Regular cardiac myocyte (primary cell): ENCODE measurements at places on chromosomes 12 and 14. TPM values are rescaled to one million over a fixed set of nuclear protein-coding genes. Genes with fewer than 3 reads are reported as not detected.

The IL22 gene
- total RNA-seq: not detected in 2 replicates

The ANO4 gene
- total RNA-seq: 0.38 and 2.3 TPM in 2 replicates

The ZNF891 gene
- total RNA-seq: 0.58 and 1.1 TPM in 2 replicates

The ASIC1 gene
- 0.58 and 0.85 TPM in 2 replicates for total RNA-seq

The EPYC gene
- total RNA-seq: not detected in 2 replicates

The ENDOU gene
- total RNA-seq: under 0.01 TPM in 1 of 2 replicates, not detected in the other

The LMNTD1 gene
- 0.38 TPM in 1 of 2 replicates, not detected in the other for total RNA-seq

The APOF gene
- total RNA-seq: not detected in 2 replicates

The TMTC3 gene
- 61.7 and 71.6 TPM in 2 replicates for total RNA-seq

The ASCL1 gene
- total RNA-seq: not detected in 2 replicates

The WASHC3 gene
- total RNA-seq: 84.5 and 101 TPM in 2 replicates

The CEBPE gene
- not detected in 2 replicates for total RNA-seq

The ACOT4 gene
- total RNA-seq: 0.77 and 1.4 TPM in 2 replicates

The OTOGL gene
- 0.19 and 0.28 TPM in 2 replicates for total RNA-seq

The TESPA1 gene
- total RNA-seq: not detected in 2 replicates

The ZBTB42 gene
- total RNA-seq: 1.4 and 1.7 TPM in 2 replicates

The C12orf54 gene
- total RNA-seq: under 0.01 TPM in 1 of 2 replicates, not detected in the other

The KCNH5 gene
- total RNA-seq: under 0.01 and 0.19 TPM in 2 replicates

The TSPAN8 gene
- 10.2 and 15.2 TPM in 2 replicates for total RNA-seq

The ALDH1L2 gene
- 40.6 and 74.4 TPM in 2 replicates for total RNA-seq

The GYS2 gene
- not detected in 2 replicates for total RNA-seq

The KRT78 gene
- total RNA-seq: not detected in 2 replicates

The TXNDC16 gene
- total RNA-seq: 2.1 and 4.5 TPM in 2 replicates

The CD4 gene
- total RNA-seq: 0.28 and 0.58 TPM in 2 replicates

The ANO2 gene
- 0.19 and 0.85 TPM in 2 replicates for total RNA-seq

The TAS2R43 gene
- 0.19 and 1.4 TPM in 2 replicates for total RNA-seq

The CELA1 gene
- not detected in 2 replicates for total RNA-seq

The TROAP gene
- 1.1 and 9.4 TPM in 2 replicates for total RNA-seq

The MYF6 gene
- not detected in 2 replicates for total RNA-seq

The NDRG2 gene
- 0.38 and 10.1 TPM in 2 replicates for total RNA-seq

The B4GALNT3 gene
- total RNA-seq: 0.28 TPM in 1 of 2 replicates, not detected in the other

The CAPZA3 gene
- total RNA-seq: not detected in 2 replicates

The CCDC197 gene
- total RNA-seq: not detected in 2 replicates

The SPIC gene
- total RNA-seq: not detected in 2 replicates

The CLEC6A gene
- not detected in 2 replicates for total RNA-seq

The BATF gene
- 1.2 TPM in 1 of 2 replicates, not detected in the other for total RNA-seq
